Epithelial cell of esophagus (primary cell): ENCODE measurements at places on chromosomes 12 and 14.

DNA sequence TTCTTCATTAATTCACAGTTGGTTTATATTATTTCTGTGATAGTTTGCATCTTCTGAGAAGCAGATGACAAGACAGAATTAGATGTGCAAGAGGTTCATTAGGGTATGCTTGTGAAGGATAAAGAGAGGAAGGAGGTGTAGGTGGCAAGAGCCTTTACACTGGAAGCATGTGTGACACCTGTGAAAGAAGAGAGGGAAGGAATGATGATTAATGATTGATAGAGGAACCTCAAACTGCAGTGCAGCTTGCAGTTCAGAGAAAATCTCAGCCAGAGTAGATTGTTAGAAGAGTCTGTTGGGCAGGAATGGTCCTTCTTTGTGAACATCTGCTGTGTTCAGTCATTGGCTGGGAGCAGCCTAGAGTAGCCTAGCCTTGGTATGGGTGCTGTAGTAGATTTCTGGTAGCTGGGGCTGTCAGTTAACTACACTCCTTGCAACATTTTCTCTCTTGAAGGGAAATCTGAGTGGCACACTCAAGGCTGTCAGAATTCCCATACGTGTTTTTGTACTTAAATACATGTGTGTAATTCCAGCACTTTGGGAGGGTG is 9.0 kb downstream of the RCOR1 start:
- DNase-seq, result no peak

GRCh38 chr14:22390195-22390594 is 198.8 kb downstream of the DAD1 start:
- peak; percentile 52 for DNase-seq

DNA sequence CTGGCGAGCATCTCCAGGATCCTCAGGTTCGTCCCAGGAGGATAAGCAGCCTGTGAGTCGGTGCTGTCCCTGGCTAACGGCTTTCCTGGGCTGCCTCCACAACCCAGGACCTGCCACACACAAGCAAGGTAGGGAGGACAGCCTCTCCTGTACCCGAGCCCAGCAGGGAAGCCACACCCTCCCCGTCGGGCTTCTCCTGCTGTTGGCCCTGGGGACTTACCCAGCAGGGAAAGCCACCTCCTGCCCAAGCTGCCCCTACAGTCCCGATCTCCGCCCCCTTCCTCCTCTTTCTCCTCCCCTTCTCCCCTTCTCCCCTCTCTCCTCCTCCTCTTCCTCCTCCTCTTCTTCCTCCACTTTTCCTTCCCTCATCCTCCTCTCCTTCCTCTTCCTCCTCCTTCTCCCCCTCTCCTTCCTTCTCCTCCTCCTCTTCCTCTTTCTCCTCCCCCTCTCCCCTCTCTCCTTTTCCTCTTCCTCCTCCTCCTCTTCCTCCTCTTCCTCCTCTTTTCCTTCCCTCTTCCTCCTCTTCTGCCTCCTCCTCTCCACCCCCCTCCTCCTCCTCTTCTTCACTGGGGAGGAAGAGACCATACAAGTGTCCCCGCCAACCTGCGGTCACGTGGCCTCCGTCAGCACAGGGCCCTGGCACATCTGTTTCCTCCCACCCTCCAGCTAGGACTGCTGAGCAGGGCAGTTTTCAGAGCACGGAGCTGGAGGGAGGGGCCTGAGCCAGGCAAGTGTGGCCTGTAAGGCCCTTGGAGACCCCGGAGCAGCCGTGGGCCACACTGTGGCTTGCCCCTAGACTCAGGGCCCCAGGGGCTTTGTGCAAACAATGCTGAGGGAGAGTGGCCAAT is 17.3 kb upstream of the RFLNA start:
- DNase-seq, result no peak

DNA sequence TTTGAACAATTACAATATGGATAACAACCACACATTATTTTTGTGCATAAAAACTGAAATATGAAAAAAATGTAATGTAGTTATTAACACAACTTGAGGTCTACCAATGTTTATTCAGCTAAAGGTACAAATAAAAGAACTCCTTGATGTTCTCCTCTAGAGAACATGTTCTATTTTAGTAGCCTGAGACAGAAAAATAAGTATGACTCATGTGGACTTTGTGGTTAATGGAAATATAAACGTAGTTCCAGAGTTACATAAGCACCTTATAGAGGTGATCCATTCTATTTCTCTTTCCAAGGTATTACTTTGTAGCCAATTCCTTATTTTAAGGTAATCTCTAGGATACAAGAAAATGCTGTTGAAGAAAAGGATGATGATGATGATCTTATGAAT is 25.7 kb downstream of the ALKBH1 start:
- peak; percentile 50 for DNase-seq

GRCh38 chr14:90429754-90430153 is 32.9 kb downstream of the CALM1 start:
- no peak for DNase-seq

DNA sequence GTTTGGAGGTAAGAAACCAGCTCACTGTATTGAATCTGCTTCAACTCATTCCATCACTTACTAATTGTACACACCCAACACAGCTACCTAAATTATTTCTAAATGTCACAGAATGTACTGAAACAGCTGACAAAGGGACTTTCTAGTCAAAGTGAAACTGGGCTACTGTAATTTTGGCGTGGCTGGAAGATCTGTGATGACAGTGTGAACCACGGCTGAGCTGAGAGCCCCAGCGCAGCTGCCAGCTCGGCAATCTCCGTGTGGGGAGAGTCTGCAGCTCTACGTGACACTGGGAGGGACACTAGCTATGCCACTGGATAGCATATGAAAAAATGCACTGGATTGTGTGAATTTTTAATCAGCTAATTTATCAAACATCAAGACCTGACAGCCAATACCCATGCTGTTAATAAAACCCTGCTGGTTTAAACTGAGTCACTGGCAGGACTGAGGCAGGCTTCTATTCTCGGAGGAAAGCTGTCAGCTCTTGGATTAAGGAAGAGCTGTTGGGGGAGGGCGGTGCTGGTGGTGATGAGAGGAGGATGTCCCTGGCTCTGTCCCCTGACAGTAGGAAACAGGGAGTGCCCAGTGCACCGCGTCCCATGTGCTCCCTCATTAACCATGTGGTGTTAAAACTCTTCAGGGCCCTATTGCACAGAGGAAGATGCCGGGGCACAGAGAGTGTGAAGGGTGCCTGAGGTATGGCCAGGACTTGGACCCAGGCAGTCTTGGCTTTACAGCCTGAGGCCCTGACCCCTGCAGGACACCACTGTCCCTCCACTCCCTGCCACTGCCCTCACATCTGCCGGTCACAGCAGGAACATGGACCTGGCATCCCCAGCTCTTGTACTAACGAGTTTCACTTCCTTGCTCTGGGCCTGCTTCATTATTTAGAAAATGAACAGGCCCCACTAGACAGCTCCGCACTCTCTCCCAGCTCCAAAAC is 13.3 kb downstream of the SLC15A4 start:
- DNase-seq, result no peak

DNA sequence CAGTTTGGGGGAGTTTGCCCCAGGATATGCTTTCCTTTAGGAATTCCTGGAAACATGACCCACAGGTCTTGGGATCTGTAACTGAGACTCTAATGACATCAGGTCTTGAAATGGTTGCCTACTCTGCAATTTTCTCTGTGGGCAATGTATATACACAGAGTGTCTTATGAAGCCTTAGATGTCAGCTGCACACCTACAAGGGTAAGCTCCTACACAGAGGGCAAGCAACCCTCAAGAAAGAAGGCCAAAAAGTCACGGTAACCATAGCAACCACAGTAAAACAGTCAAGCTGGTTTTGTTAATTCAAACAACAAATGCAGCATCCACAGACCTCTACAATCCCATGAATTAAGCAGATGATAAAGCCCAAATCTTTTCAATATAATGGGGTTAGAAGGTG is 293.0 kb downstream of the SSPN start:
- no peak for DNase-seq

GRCh38 chr14:42174357-42174756 is 567.7 kb downstream of the LRFN5 start:
- DNase-seq, result no peak

- peak; percentile 71 for DNase-seq
Observed at GRCh38 chr12:53344824-53345485, 8.8 kb upstream of the SP7 start.
